ENCODE measurements at places on chromosomes 4 and X.

GRCh38 chr4:7983296-7983695 is 43.6 kb upstream of the AFAP1 start:
- no peak for DNase-seq

- no peak for DNase-seq
These were observed 117.8 kb upstream of the SPRY1 start for GRCh38 chr4:123278755-123279154.

GRCh38 chrX:29478336-29479069 is 736.9 kb upstream of the MAGEB2 start:
- DNase-seq: no peak

DNA sequence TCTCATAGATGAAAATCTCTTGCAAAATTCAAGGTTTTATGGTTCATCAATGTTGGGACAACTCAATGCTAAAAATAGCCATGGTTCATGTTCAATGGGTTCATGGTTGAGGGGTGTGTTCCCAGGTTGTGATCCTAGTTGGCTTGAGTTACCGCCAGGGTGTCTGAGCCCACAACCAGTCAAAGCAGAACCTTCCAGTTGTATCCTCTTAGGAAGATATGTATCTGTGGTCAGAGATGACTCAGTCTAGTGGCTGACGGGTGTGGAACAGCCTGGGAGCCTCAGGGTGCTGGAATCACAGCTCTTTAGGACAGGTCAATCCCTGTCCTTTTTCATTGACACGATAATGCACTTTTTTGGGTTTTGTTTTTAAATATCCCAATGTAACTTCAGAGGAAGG is 192.3 kb upstream of the NR3C2 start:
- DNase-seq: no peak

DNA sequence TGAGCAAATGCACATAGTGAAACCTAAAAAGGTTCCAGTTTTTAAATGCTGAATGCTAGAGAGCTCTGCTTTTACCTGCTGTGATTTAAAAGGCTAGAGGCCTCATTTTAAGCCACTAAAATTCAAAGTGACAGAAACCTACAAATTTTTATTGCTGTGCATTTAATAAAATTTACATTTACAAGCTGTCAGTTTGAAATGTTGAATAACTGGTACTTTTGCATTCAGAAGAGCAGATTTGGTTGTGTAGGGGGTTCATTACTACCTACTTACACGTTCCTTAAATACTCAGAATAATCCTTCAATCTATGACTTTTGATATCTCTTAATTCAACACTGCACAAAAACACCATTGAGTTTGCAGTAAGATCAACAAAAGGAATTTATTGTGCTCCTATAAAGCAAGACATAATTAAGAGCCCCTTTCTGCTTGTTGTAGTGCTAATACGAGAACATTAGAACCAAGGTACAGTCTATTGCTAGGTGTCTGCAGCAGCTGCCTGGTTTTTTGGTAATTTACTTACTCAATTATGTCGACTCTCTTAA is 27.9 kb downstream of the NKX3-2 start:
- DNase-seq: no peak

GRCh38 chrX:23503835-23504539 is 163.3 kb upstream of the PRDX4 start:
- DNase-seq: no peak

DNA sequence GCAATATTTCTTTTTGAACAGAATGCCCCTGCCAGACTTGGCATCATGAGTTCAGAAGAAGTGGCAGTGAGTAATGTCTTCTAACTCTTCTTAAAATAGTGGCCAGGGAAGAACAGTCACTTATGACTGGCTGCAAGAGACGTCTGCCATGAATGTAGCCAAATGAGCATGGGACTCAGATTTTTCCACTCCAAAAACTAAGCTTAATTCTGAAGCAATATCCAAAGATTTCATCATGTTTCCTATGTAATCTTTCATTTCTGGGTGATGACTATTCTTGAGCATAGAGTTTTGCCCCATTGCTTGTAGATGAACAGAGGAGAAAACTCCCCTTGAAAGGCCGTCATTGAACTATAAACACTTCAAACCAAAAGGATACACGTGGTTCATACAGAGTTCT is 11.8 kb downstream of the AMBN start:
- no peak for DNase-seq

DNA sequence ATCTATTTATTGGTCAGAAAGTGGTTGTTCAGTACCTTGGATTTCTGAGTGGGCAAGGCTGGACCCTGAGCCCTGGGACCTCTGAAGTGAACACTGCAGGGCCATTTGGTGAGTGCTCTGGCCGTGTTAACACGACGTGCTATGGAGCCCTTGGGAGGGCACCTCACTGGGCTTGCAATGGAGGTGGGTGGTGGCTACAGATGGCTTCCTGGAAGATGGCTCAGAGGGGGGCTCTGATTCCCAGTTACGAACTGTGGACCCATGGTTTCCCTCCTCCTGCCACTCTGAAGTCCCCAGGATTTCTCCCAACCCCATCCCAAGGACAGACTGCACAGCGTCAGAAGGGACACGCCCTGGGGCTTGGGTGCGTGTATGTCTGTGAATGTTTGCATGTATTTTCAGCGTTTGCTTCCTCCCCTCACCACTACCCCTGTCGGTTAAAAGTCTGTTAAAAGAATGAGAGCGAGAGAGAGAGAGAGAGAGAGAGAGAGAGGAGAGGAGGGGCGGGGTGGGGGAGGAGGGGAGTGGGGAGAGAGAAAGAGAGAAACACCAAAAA is 3.7 kb upstream of the RHOH start:
- DNase-seq: no peak

DNA sequence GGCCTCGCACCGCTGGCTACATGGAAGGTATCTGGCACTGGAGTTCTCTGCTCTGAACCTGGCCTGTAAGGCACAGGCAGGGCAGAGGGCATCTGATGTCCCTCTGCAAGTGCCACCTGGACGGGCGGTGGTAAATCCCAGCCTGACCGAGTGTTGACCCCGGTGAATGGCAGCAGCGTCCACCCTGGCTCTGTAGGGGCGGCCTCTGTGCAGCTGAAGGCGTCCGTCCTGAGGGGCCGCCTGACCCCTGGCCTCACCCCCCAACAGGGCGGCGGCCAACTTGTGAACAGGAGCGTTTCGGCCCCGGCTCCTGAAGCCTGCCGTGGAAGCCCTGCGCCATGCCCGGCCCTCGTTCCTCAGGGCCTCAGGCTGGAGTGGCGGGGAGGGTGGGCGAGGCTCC is 51.4 kb downstream of the CPZ start:
- DNase-seq: no peak

- DNase-seq: no peak
These were observed 86.9 kb downstream of the VCX3A start for GRCh38 chrX:6448003-6448402.

- no peak for DNase-seq
These were observed 16.3 kb upstream of the ATP6AP2 start for GRCh38 chrX:40564447-40564846.

GRCh38 chrX:101223226-101223625 is 3.6 kb downstream of the DRP2 start:
- DNase-seq: no peak

- DNase-seq: no peak
These were observed 777.8 kb upstream of the FRG1 start for GRCh38 chr4:189162888-189163287.

- no peak for DNase-seq
These were observed 99.1 kb downstream of the SNCA start for GRCh38 chr4:89737888-89738287.

DNA sequence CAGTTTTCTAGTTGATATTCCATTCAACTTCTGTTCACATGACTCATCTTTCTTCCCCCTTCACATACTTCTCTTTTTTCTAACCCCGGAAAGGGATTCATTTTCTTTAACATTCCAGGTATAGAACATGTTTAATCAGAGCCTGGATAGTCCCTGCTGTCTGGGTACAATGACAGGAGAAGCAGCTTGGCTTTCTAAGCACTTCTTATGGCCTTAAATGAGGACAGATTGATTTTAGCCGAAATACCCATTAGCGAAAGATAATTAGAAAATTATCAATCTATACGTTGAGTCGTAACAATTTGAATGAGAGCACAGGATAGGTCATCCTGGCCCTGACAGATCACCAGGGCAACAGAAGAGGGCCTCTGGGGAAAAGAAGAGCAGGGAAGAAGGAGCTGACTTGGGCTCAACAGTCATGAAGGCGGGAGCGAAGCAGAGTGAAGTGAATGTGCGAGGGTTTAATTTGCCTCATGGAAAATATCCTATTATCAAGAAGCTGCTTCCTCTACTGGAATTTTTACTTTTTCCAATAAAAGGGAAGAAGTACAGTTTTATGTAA is 62.2 kb downstream of the PPP1R2C start:
- DNase-seq: no peak

Data from activated T-helper 1 cell treated with anti-CD3 and anti-CD28 coated beads, Interleukin-12 subunit alpha, Interleukin-12 subunit beta, Interleukin-2, Interleukin-4 antibody, amounts not matched to agents 30 ng/mL and 10 ng/mL and 1 ng/mL, durations not matched to agents 14 hours and 24 hours and 36 hours (primary cell).